ENCODE measurements at places on chromosomes 5 and 9.

- no peak for DNase-seq
These were observed 282.1 kb upstream of the IRX1 start for GRCh38 chr5:3313569-3313968.

GRCh38 chr9:122180633-122181032, 20.9 kb downstream of the MORN5 start:
- DNase-seq, result peak; percentile 38

GRCh38 chr9:98997604-98998003, 53.9 kb downstream of the COL15A1 start:
- peak; percentile 75 for DNase-seq

DNA sequence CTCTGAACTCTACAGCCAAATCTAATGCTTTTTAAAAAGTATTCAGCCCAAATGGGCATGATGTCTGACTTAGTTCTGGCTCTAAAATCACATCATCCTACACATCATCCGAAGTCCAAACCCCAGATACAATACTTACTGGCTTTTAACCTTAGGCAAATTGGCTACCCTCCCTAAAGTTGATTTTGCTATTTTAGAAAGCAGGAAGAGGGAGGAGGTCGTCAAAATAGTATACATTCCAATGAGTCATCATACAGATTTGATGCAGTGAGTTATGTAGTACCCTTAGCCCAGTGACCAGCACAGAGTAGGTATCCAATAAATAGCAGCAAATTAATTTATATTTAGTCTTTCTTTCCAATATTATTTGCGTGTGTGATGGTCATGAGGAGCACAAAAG, 582.0 kb upstream of the TUSC1 start:
- DNase-seq, result no peak

- no peak for DNase-seq
These were observed 14.3 kb downstream of the RASGEF1C start for GRCh38 chr5:180194410-180195345.

DNA sequence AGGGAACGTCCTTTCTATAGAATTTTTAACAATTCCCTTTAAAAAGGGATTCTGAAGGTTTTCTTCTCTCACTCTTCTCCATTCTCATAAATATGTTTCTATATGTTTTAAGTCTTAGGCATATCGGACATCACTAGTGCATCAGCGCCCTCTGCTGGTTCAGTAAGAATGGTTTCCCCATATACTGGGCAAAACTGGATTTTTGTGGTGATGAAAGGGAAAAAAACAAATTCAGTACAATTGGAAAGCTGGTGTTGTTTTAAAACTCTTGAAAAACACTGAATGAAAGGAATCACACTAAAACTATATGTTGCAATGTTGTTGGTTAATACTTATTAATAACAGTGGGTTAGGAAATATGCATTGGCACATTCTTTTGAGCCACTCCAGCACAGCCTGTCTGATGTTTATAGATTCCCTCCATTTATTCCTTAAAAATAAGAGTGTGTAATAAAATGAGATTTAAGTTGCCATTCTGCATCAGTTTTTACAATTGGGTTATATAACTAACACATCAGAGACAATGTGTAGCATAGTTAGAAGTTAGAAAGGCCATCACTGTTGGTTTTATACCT, 15.8 kb downstream of the CWC27 start:
- peak; percentile 94 for DNase-seq

GRCh38 chr5:141506381-141507155, 17.7 kb downstream of the PCDHGC5 start:
- no peak for DNase-seq

- no peak for DNase-seq
These were observed 382.9 kb downstream of the CCDC171 start for GRCh38 chr9:15935661-15936305.

- no peak for DNase-seq
These were observed 255.1 kb downstream of the MAST4 start for GRCh38 chr5:66851306-66851705.

DNA sequence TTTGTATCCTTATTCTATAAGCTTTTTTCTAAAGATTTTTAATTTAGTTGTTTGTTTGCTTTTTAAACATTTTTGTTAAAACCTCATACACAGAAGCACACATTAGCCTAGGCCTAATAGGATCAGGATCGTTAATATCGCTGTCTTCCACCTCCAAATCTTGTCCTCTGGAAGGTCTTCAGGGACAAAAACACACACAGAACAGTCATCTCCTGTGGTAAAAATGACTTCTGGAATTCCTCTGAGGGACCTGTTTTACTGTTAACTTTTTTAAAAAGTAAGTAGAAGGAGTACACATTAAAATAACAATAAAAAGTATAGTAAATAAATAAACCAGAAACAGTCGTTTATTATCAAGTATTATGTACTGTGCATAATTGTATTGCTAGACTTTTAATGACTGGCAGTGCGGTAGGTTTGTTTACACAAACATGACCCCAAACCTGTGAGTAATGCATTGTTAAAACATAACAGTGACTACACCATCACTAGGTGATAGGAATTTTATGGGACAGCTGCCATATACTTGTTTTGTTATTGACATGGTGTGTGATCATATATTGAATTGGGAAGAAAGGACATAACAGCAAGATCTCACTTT, 109.6 kb downstream of the ZCCHC7 start:
- DNase-seq, result no peak

GRCh38 chr5:20359377-20359776, 371.4 kb upstream of the CDH18 start:
- no peak for DNase-seq

GRCh38 chr5:111820072-111820471, 63.1 kb upstream of the NREP start:
- peak; percentile 5 for DNase-seq

DNA sequence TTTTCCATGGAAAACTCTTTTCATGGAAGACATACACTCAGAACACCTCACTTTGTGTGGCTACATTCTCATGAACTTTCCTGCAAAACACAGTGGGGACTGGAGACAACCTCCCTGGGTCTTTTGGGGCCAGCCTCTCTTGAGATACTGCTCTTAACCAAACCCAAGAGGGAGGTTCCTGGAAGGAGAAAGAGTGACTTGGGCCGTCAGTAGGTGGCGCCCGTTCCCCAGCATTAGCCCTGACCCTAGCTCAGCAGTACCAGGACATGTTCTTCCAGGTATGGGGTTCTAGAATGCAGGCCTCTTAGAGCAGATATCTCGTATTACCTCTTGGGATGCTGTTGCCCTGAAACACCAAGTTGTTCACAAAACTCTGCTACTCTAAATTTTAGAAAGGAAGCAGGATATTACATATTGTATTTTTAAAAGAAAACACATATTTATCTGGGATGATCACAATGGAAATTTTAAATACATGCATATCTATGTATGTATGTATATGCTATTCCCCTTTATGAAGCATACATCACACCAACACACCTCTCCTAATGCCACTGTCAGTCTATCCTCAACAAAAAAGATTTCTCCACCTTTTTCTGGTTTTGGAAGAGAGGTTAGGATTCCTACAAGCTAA, 15.8 kb upstream of the GLIS3 start:
- DNase-seq, result peak; percentile 88

GRCh38 chr5:121315786-121316185, 535.9 kb upstream of the FTMT start:
- peak; percentile 6 for DNase-seq

DNA sequence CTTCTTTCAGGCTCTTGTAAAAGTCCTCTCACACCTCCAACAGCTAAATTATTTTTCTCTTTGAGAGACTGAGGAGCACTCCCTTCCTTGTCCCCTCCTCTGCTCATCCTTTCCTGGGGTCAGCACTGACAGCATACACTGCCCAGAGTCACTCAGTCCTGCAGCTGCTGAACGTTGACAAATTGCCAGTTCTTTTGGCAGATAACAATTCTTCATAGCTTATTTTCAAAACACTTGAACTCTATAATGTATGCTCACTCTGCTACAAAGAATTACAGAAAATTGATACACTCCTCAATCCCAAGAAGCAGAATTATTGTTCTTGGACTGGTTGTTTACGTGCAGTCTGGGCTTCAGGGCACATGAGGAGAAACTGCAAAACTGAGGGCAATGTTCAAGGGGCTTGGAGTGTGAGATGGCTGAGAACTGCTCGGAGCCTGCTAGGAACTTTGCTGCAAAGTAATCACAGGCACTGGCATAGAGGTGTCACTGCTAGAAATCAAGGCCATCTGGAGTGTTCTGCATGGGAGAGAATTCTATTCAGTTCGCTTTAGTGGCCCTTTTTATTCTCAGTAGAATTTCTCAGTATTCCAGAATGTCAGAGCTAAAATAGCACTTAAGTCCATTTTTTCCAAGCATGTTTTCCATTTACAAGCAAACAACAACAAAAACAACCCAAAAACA, 96.4 kb upstream of the SPOCK1 start:
- DNase-seq, result no peak

- no peak for DNase-seq
These were observed 823.2 kb downstream of the TLE1 start for GRCh38 chr9:80866121-80866520.

DNA sequence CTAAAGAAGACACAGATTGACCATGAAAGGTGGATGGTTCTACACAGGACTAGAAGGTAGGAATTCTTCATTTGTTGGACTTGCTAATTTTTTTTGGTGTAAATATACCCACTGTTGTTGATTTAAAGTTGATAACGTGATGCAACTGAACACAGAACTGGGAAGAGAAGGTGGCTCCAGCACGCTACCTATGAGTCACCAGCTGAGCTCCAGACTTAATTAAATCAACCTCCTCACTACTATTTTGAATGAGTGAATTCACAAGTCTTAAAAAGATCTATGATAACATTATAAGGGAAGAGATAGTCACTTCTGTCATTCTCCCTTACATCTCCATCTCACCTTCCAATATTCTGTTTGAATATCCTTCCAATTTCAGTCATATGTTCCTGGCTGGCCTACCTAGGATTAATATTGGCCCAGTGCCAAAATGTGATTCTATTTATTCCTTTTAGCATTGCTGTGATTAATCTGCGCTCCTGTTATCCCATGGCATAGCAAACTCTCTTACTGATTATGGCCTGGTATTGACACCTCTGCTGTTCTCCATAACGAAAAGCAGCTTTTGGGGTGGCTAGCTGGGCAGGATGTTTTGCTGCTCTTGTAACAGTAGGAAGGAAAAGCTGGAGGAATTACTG, 135.9 kb upstream of the CCDC152 start:
- DNase-seq, result no peak

GRCh38 chr9:95213117-95213516, 104.4 kb downstream of the FANCC start:
- DNase-seq, result no peak

DNA sequence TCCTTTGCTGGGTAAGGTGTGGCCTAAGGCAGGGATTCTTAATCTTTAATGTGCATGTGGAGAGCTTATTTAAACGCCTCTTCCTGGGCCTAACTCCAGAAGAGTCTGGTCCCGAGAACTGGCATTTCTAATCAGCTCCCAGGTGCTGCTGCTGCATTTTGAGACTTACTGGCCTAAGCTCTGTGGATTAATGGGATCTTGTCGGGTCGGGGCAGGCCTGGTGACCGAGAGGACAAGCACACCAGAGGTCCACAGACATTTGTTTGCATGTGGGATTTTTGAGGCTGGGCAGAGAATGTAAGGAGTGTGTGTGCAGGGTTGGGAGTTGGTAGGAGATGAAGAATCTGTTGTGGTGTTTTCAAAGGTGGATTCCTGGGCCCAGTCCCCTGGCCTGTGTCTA, 95.0 kb upstream of the DAP start:
- no peak for DNase-seq

DNA sequence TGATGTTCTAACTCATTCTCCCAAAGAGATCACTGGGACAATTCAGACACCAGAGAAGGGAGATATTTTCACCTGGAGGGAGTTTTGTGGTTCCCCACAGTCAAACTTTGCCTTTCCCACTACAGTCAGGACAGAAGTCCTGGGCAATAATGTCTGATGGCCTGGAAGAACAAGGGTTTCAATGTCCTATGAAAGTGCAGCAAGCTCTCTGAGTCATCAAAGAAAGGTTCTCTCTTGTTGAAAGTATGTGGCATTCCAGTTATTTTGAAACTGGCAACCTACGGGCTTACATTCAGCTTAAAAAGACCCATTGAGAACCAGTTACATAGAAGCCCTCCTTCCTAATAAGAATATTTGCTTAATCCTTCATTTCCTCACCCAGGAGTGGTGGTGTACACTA, 103.9 kb downstream of the INSYN2B start:
- no peak for DNase-seq

- DNase-seq, result peak; percentile 18
These were observed 380.2 kb upstream of the ZNF462 start for GRCh38 chr9:106482733-106483132.

DNA sequence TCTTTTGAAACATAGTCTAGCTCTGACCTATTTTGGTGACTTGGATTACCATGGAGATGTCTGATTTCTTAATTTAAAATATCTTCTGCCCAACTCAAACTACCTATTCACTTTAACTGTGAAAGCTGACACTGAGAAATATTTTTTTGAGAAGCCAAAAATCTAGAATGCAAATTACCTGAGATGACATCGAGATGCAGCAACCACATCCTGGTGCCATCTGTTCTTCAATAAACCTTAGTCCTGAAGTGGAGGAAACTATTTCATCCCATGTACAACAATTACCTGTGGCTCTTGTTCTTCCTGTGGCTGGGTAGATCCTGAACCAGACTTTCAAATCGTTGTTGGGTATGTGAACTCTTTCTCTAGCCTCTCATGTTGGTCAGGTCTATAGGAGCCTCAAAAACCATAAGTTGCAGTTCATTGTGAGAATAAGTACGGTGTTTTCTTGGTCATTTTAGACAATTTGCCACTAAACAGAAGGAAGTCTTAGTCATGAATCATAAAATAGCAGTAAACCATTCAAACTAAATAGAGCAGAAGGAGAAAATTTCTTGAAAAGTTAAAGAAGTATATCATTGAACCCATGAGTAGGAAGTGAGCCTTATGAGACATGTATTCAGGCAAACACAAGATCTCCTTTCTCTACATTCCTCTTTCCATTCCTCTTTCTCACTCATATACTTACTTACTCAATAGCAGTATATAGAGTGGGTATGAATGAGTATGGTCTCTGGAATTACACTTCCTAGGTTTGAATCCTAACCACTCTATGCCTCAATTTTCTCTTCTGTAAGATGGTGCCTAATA, 176.0 kb downstream of the HMHB1 start:
- DNase-seq, result no peak

DNA sequence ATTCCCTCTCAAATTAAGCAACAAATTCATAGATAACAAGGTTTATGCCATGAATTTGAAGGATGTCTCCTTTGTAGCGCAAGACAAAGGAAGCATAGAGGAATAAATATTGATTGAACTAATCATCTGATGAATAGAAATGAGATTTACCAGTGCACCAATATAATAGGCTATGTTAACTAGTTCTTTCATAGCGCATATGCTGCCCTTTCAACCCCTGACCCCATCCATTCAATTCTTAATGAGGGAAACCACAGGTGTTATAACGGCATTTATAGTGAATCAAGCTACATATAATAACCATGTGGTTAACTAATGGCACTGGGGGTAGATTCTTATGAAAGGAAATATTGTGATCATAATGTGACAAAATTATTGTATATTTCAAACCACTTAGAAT, 6.5 kb downstream of the RORB start:
- DNase-seq, result no peak
